ENCODE measurements at places on chromosomes 2 and 18.

DNA sequence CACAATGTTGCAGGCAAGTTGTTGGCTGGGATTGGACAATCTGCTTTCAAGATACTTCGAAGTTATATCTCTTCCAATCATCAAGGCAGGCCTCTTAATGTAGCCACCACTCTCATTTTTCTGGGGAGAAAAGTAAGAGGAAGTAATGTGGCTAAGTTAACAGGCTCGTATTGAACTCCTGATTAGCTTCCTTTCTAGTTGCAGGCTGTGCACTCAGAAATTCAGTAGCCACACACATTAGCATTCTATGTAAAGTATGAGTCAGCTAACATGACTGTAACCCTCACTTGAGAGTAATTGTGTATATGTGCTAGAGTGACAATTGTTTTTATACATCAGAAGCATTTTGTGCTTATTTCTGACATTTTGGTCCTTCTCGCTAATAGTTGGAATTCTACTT lies 3.3 kb downstream of the TWSG1 start:
- DNase-seq = no peak

DNA sequence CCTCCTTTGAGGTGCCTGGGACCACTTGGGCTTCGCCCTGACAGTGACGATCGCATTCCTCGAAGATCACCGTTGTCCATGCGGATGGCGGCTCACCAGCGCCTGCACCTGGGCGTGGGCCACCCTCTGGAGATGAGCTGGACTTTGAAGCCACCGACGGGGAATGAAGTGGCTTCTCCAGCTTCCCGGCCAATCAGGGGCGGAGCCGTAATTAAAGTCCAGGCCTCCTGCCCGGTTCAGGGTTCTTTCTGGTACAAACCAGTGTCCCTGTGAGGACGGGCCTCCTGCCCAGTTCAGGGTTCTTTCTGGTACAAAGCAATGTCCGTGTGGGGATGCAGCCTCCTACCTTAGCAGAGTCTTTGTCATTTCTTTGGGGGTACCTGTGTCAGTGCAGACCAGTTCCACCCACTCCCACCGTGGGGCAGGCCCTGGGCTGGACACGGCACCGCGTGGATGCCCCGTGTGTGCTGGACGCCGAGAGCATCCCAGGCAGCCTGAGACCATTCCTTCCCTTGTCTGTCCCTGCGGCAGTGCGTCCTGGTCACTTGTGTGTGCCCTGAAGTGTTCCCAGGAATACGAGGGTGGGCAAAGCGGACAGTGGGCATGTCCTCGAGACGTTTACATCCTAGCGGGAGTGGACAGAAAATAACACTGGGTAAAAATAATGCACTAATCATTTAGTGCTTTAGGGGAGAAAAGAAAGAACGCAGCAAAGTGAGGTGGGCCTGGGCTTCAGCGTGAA lies 55.0 kb downstream of the KCNG2 start:
- no peak for DNase-seq

DNA sequence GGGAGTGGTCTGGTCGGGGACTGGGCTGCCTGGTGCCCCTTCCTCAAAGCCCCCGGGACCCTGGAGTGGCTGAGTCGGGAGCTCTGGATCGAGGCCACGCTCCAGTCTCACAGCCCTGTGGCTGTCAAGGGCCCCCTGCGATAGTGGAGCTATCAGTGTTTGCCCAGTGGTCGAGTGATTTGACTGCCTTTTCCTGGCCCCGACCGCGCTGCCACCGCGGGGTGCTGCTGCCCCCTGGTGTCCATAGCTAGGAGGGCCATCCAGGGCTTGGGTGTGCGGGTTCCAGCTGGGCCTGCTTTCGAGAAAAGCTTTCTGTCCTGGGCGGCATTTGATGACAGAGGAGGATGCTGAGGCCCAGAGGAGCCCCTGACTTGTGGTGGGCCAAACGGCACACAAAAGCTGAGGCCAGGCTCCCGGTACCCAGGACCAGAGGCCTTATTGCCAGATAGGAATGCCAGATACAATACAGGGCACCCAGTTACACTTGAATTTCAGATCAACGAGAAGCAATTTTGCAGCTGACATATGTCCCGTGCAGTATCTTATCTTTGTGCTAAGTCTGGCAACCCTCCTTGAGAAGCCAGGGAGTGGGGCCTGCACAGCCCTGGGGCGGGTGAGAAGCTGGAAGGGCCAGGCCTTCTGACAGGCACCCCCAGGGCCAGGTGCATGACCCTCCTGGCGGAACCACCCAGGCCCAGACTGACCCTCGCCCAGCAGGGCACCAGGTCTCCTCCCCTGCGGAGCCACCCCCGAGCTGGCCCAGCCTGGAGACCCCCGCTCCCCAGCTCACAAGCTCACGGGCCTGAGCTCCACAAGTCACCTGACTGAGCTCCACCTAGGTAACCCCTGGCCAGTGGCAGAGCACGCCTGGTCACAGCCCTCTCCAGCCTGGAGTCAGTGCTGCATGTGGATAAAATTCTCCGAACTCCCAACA lies 13.0 kb downstream of the ODC1 start:
- DNase-seq = peak; percentile 68

DNA sequence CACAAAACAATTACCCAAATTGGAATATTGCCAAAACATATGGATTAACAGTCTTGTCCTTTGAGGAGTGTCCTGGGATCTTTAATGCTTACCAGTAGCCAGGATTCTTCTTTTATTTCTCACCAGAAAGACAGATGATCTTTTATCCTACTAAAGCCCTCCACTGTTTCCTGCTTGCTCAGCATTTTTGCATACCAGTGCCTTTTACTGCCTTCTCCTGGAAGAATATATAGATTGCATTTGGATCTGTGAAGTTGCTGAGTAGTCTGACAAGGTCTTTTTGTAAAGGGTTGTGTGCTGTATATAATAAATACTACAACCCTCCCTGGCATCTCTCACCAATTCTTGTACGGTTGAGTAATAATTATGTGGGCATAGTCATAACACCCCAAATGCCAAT lies 652.2 kb downstream of the LRRTM4 start:
- DNase-seq = no peak

GRCh38 chr2:103005393-103005792 lies 243.6 kb downstream of the TMEM182 start:
- no peak for DNase-seq

- DNase-seq = no peak
These were observed 113.8 kb downstream of the ARHGAP28 start for GRCh38 chr18:6843308-6843707.

GRCh38 chr2:208311954-208312353 lies 45.9 kb downstream of the PIKFYVE start:
- no peak for DNase-seq

DNA sequence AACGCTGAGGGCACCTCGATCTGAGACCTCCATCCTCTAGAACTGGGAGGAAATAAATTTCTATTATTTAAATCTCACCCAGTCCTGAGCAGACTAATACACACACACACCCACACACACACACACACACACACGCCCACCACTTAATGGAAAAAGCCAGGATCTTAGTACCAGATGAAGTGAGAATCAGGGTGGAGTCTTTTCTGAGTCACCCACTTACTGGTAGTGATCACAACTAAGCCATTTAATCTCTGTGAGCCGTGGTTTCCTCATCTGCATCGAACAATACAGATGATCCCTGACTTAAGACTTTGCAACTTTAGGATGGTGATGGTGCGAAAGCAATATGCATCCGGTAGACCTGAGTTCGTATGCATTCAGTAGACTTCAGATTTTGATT lies 18.6 kb downstream of the THNSL2 start:
- DNase-seq = no peak

- no peak for DNase-seq
These were observed 79.6 kb downstream of the ADD2 start for GRCh38 chr2:70688427-70688826.

- no peak for DNase-seq
These were observed 17.0 kb upstream of the MAP3K20 start for GRCh38 chr2:173058673-173059072.

GRCh38 chr2:88161446-88162244 lies 8.5 kb upstream of the THNSL2 start:
- DNase-seq = no peak

DNA sequence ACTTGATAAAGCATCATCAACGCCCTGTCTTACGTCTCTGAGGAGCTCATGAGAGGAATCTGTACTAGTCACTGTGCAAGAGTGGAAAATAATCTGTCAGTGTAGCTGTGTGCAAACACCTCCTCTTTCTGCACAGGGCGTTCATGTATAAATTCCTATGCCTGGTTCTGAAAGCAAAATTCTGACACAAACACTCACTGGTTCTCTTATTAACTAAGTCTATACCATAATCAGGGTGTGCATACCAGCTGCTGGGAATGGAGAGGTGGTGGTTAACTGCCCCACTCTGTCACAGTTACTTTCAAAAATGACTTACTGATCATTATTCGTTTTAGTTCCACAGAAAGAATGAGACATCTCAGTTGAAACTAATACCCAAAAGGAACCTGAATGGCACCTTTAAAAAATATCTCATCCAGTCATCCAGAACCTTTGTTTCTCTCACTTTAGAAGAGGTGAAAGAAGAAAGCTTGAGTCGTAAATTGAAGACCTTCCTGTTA lies 35.7 kb downstream of the STK39 start:
- DNase-seq = peak; percentile 28

DNA sequence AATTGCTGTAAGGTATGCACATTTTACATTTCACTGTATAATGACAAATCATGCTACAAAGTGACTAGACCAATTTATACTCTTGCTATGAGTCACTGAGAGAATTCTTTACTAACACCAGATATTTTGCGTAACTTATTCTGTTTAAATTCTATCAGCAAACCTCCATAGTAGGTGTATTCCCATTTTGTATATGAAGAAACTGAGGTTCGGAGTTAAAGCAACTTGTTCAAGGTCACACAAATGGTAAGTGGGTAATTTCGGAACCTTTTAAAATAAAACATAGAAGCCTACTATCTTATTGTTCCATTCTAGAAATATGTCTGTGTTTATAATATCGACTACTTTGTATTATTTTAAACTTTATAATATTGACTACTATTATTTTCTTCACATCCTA lies 15.9 kb upstream of the CPS1 start:
- DNase-seq = no peak

GRCh38 chr18:63514888-63515678 lies 27.1 kb upstream of the SERPINB12 start:
- DNase-seq = no peak

DNA sequence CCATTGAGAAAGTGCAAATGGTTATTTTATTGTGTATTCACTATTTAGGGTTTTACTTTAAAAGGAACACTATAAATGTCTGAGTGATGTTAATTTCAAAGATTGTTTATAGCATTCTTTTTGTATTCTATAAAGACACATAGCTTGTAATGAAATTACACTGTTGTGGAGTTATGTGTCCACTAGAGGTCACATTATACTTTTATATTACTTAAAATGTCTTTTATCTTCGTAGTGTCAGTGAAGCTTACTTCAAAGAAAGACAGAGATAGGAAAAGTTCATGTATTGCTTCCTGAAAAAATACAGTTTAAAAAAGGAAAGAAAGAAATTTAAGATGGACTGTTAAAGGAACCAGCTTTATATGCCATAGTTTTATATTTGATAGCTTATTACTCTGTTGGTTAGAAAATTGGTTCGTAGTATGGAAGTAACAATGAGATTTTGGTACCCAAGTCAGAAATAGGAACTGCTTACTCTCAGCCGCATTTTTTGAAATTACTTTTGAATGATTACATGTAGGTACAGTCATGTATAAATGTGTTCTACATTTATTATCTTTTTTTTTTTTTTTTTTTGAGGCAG lies 20.5 kb downstream of the APLF start:
- no peak for DNase-seq

DNA sequence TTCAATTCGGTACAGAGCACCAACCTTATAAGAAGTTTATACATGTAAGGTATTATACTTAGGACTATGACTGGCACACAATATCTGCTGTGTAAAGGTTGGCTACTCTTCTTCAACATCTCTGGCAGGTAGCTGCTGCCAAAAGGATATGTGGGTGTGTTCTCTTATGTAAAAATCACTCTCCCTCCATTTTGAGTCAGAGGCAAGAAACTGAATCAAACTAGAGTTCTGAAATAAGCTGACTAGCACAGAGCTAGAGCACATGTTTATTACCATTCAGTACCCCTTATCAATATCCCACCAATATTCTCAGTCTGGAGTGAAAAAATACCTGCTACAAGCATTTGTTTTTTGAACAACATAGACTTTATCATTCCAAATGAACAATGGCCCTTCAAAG lies 38.0 kb upstream of the PCBP1 start:
- no peak for DNase-seq

DNA sequence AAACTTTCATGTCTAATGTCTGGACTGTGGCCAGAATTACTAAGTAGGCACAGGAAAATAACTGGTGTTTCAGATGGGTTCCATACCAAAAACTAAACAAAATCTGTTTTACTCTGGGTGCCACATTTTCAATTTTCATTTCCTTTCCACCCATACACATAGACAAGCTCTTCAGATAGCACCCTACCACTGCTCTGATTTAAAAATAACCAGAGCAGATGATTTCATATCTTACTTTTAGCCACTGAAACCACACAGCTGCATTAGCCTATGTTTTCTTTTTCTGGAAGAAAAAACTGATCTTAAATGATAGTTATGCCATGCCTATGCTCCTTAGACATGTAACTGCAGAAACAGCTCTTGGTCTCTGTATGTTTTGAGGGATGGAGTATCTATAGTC lies 647.6 kb downstream of the CPS1 start:
- DNase-seq = no peak

DNA sequence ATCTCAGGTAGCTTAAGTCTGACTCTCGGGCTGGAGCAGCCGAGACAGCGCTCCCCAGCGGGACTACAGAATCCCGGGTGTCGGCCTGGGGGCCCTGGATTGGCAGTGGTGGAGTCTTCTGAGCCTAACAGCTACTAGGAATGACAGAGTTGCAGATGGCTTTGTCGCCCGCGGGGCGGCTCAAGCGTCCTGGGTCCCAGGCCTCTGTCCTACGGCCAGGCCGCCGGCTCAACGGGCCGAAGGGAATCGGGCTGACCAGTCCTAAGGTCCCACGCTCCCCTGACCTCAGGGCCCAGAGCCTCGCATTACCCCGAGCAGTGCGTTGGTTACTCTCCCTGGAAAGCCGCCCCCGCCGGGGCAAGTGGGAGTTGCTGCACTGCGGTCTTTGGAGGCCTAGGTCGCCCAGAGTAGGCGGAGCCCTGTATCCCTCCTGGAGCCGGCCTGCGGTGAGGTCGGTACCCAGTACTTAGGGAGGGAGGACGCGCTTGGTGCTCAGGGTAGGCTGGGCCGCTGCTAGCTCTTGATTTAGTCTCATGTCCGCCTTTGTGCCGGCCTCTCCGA lies 8.8 kb downstream of the SIX2 start:
- DNase-seq = no peak

- no peak for DNase-seq
These were observed 21.6 kb downstream of the KIF1A start for GRCh38 chr2:240798327-240798905.

GRCh38 chr18:51339856-51340255 lies 142.4 kb upstream of the MEX3C start:
- DNase-seq = no peak
